Stimulated activated CD4-positive, alpha-beta T cell treated with anti-CD3 and anti-CD28 coated beads, TNF-alpha, amount 100 ng/mL, for 1 hour (primary cell): ENCODE measurements at places on chromosomes 2 and 18.

GRCh38 chr18:31487246-31488015 lies 10.5 kb upstream of the DSG2 start:
- no peak for DNase-seq

- DNase-seq, result no peak
These were observed 387.8 kb downstream of the ZNF521 start for GRCh38 chr18:24964216-24964615.

DNA sequence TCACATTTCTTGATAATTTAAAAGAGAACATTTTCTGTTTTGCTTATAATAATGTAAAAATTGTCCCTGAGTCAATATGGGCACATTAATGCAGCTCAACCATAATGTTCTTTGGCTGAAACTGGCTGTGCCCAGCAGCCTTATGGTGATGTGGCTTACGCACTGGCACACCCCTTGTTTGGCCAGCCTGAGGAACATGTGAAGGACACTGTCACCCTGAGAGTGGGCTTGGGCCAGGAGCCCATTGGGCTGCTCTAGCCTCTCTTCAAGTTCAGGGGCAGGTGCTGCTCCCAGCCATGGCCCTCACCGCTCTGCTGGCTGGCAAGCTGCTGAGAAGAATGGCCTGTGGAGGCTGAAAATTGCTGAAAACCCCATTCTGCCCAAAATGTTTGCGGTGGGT lies 37.5 kb downstream of the MRPL33 start:
- DNase-seq, result no peak

GRCh38 chr2:176096243-176096985 lies 3.2 kb upstream of the HOXD12 start:
- DNase-seq, result no peak

- DNase-seq, result no peak
These were observed 186.4 kb downstream of the VAPA start for GRCh38 chr18:10100196-10100595.

DNA sequence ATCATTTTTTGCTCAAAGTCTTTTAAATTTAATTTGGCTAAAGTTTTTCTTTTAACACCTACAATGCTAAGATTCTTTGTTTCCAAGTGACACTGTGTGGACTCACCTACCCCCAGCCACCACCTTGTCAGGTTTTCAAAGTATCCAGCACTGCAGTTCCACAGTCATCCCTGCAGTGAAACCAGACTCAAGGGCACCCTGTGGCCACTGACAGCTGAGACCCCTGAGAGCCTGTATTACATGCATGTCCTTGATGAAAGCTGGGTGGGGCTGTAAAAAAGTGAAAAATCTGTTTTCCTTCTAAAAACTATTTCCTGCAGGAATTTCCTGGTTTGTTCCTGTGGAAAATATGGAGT lies 19.9 kb downstream of the TPRKB start:
- no peak for DNase-seq

DNA sequence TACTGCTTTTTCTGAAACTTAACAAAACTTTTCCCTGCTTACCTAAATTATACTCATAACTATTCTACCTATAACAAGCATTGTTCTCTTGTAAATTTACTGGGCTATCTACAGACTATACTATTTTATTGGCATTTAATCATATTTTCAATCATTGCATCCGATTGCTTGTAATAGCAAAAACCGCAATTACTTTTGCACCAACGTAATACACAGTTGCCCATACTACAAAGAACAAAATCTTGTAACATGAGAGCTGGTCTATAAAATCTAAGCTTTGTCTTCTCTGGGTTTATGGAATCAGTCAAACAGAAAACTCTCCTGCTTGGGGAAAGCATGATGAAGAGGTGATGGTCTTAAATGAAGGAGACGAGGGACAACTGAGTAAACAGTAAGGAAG lies 463.4 kb upstream of the ST6GAL2 start:
- no peak for DNase-seq

- no peak for DNase-seq
These were observed 132.9 kb downstream of the SOCS6 start for GRCh38 chr18:70421471-70422390.

- DNase-seq, result peak; percentile 27
These were observed 2.0 kb downstream of the LYPD6B start for GRCh38 chr2:149040451-149040850.

DNA sequence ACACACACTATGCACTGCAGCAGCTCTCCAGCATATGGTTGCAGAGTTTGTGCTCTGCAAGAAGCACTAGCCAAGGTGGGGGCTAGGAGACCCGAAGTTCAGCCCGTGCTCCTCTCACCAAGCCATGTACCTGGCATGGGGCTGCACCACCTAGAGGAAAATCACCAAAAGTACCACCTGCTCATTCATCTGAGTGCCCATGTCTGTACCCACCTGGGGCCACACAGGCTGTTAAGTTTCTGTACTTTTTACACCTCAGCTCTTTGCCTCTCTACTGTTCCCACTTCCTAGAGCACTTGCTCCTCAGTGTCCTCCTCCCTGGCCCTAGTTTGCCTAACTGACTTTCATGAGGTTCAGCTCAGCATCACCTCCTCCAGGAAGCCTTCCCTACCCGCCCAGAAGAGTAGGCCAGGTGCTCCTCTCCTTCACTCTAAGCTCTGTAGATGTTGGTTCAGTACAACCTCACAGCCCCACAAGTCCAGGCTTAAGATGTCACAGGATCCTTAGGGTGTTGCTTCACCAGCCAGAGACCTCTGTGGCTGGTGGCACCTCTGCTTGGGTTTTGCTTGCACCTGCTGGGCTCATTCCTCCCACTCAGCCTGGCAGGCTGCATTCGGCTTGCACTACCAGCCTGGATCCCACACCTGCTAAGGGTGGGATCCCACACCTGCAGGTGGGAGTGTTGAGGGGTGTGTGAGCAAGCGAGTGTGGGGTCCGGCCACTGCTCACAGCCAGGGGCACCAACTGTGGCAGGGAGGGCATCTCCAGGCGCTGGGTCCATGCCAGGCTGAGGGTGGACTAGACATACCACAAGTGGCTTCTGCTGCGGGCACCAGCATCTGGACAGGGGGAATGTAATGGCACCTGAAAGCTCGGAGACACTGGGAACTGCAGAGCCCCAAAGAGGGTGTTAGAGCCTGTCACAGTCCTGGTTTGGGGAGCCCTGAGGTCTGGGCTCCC lies 10.2 kb upstream of the TFCP2L1 start:
- no peak for DNase-seq

DNA sequence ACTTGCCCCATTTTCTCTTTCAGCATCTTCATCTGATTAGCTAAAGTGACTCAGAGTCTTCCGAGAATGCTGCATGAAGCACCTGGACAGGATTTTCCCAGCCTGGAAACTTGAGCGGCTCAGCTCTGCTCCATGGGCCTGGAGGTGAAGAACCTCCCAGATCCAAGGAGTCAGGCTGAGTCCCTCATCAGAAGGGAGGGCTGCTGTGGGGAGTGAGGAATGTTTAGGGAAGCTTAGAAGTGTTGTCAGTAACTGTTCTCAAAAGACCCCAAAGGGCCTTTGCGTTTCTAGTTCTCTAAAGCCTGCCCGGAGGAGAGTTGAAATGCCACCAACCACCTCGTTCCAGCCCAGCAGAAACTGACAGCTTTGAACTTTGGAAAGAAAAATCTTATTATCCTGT lies 157.1 kb downstream of the CLIP4 start:
- DNase-seq, result no peak

DNA sequence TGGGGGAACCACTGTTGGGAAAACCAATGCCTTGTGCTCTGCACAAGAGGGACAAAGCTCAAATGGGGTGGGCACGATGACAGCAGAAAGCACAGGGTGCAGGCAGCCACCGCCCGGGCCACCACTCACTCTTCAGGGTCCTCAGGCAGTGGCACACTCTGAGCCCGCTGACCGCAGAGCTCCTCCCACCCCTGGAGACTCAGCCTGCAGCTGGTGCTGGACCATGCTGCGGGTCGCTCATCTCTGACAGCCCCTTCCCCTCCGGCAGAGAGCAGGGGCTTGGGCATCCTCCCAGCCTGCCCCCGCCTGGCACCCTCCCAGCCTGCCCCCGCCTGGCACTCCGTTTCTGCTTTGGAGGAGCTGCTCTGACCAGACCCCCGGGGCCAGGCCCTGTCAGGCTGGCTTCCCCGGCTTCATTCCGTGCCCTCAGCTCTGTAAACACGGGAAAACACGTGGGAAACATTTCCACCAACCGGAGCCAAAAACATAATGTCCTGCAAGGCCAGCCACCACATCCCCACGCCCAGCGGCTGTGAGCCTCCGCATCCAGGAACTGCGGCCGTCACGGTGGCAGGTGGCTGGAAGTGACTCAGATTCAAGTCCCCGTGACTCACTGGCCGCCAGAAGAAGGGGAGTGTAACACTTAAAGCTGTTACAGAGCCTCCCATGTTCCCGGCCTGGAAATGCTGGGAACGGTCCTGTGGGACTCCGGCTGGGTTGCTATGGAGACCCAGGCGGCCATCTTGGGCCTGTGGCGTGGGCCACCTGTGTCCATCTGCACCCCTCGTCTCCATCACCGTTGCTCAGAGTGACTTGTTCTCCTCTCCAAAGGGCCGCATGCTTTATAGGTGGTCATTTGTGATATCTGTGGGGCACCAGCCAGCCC lies 6.8 kb upstream of the SNED1 start:
- DNase-seq, result no peak

DNA sequence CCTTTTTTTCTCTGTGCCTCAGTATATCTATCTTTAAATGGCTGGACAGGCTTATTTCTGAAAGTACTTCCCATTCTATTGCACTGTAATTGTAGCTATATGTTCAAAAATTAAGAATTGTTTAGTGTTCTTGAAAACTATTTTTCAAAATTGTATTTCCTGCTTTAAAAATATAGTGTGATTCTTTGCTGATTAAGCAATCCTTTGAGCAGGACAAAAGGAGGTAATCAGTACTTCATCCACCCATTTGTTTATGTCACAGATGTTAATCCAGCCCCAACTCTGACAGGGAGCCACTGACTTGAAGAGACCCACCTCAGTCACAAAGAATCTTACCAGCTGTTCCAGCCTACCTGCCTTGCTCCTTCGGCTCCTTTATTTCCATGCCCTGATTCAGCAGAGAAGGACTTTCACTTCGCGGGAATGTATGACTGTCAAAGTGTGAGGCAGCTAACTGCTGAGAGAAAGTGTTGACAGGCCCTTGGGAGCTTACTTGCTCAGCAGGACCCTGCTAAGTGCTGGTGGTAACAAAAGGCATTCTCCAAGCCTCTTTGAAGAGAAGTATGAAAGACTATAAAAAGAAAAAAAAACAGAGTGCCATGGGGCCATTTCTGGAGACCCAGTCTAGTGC lies 393.3 kb upstream of the CYRIA start:
- no peak for DNase-seq

DNA sequence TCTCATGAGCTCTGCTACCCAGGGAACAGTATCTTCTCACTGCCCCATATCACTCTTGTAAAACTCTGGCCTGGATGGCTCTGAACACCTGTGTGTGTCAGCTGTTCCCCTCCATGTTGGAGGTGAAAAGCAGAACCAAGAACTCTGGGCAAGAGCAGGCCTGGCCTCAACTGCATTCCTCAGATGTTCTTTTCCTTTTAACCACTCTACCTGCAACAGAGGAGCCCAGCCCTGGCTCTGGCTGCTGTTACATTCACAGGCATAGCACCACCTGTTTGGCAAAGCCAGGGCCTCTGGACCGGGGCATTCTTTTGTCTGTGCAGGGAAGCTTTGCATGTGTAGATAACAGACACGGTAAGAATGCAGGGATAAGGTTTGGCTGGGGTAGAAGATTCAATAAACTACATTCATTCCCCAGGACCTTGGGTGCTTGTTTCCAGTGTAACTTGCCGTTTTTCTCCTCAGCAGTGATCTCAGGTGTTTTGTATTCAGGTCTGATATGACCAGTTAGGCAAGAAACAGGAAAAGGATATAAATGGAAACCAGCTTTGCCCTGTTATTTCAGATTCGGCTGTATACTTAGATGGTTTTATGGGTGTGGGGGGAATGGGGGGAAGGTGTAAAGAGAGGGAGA lies 95.1 kb downstream of the SPTBN1 start:
- DNase-seq, result no peak

GRCh38 chr2:177141866-177142265 lies 70.7 kb upstream of the HNRNPA3 start:
- no peak for DNase-seq

- DNase-seq, result no peak
These were observed 92.4 kb downstream of the PLB1 start for GRCh38 chr2:28588292-28588670.

GRCh38 chr2:1481406-1482252 lies 68.4 kb downstream of the TPO start:
- no peak for DNase-seq

GRCh38 chr18:36539674-36540231 lies 242.2 kb downstream of the FHOD3 start:
- no peak for DNase-seq

DNA sequence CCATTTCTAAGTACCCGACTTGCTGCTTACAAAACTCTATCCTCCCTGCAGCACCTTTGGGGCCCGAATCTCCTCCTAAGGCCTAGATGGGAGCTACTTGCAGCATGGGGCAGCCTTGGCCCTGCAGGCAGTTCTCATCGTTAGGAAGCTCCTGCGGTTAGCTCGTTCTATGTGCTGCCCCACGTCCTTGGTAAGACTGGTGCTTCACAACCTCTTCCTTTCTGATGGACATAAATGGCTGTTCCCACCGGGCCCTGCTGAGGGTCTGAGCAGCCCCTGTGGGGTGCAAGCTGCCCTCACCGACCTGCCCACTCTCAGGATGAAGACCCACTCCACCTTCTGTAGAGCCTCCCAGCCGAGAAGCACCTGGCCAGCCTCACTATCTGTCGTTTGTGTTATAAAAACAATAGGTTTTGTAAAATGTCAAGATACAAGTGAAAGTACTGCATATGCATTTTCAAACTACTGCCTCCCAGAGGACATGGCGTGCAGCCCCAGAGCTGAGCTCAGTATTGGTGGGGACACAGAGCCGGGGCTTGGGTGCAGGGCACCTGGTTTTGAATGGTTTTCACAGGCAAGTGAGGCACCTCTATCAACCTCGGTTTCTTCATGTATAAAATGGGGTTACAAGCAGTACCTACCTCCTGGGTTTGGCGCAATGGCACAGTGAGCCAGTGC lies 19.4 kb downstream of the OTOF start:
- DNase-seq, result no peak

- no peak for DNase-seq
These were observed 158.3 kb downstream of the PDE11A start for GRCh38 chr2:177914247-177914646.

DNA sequence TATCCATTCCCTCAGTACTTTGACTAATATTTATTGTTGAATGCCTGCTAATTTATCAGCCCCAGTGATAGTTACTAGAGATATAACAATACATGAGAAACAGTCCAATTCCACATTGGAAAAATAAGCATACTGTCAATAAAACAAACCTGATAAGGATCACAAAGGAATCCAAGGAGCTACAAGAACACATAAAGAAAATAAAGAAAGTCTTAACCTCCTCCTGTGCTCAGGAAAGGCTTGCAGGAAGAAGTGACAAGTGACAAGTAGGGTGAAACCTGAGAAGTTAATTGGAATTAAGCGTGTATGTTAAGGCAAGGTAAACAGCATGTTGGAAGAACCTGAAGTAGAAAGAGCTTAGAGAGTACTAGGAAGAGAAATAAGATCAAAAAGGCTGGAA lies 20.3 kb upstream of the ASNSD1 start:
- no peak for DNase-seq

DNA sequence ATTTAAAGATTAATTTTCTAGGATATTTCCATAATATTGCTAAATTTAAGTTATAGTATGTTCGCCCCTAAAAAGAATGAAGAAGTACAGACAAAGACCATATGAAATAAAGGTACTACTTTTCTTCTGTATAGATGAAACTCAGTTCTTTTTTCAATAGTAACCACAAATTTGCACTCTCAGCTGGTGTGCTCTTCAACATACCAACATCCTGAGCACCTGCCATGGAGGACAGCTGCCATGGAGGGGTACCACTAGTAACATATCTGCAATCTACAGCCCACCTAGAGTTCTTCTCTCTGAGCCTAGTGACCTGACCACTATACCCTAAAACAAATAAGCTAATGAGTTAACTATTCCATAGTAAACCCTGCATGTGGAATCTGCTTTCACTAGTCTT lies 36.8 kb upstream of the ERCC3 start:
- DNase-seq, result no peak
